ENCODE measurements at places on chromosomes 2 and 18.

- peak; percentile 62 for DNase-seq
These were observed 509 bp downstream of the PIEZO2 start for GRCh38 chr18:11148680-11149440.

DNA sequence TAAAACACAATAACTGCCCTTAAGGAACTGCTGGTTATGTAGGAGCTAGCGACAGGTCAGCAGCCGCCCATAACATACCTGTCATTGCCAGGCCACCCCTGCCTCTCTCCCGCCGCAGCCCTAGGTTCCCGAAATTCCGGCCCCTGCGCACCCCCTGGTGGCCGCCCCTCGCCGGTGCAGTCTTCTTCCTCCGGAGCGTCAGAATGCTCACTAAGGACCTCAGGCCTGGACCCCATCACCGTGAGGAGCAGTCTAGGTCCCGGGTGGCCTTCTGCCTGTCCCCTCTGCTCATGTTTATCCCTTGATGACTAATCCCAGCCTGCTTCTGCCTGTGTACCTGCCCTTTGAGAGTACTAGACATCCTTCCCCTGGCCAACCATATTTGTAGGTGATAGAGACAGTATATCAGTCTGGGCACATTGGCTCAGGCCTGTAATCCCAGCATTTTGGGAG lies 115.7 kb upstream of the SLC1A4 start:
- peak; percentile 88 for DNase-seq

DNA sequence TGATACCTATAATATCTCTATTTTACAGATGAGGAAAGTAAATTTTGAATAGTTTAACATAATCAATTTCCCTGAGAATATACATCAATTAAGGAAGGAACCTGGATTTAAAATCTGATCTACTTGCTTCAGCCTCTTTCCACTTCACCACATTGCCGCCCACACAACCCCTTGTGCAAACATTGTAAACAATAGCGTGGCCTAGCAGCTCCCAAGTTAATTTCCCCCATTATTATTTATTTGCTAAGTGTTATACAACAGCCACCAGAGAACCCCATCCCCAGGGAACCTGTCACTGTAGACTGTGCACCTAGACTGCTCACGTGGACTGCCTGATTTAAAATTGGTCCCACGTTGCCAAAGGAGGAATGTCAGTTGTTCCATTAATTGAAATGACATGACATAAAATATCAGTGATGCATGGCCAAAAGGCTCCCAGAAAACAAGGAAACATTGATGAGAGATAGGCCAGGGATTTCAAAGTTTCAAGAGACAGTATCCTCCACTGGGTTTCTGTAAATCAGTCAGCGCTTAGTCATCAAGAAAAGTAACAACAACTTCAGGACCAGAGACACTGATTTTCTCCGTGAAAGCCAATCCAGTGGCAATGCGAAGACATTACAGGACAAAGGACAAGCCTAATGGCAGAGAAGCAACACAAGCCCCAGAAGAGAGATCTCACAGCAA lies 41.3 kb downstream of the SCG2 start:
- DNase-seq = no peak

DNA sequence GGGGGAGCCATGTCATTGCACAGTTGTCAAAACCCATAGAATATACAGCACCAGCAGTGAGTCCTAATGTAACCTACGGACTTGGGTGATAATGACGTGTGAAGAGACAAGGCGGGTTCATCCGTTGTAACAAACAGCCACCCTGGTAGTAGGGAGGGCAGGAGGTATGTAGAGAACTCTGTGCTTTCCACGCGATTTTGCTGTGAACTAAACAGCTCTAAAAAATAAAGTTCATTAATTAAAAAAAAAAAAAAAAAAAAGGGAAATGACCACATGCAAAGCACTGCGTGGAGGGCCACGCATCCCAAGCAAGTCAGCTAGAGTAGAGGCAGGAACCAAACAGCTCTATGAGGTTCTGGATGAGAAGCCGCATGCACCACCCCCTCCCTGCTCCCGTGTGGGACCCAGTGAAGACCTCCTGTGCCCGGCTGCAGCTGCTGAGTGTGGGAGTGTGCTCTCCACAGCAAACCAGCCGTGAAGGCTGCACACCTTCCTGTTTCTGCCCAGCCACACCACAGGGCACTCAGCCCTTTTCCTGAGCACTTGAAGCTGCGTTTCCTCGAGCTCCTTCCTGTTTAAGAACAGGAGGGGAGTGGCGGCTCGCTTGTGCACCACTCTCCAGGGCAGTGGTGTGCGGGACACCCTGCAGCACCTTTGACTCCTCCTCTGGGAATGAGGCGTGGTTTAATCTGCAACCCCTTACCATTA lies 65.6 kb downstream of the ODC1 start:
- DNase-seq = no peak

DNA sequence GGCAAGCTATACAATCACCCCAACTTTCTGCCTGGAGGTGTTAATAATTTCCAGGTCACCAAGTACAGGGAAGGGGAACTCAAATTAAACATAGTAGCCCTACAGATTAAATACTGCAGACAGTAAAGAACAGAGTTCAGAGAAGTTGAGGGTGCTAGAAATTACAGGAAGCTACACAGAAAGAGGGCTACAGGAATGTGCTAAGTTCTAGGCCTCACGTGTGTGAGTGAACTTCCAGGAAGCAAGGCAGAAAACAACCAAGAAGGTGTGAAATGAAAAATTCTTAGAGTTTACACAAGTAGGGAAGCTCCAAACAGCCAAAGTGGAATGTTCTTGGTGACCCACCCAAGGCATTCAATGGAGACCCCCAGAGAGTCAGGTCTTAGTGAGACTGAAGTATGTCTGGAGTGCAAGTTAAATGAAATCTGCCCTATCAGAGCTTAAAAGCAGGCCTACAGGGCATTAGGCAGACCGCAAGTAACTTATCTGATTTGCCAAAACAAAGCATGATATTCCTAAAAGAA lies 58.1 kb upstream of the RNU4ATAC start:
- DNase-seq = no peak

DNA sequence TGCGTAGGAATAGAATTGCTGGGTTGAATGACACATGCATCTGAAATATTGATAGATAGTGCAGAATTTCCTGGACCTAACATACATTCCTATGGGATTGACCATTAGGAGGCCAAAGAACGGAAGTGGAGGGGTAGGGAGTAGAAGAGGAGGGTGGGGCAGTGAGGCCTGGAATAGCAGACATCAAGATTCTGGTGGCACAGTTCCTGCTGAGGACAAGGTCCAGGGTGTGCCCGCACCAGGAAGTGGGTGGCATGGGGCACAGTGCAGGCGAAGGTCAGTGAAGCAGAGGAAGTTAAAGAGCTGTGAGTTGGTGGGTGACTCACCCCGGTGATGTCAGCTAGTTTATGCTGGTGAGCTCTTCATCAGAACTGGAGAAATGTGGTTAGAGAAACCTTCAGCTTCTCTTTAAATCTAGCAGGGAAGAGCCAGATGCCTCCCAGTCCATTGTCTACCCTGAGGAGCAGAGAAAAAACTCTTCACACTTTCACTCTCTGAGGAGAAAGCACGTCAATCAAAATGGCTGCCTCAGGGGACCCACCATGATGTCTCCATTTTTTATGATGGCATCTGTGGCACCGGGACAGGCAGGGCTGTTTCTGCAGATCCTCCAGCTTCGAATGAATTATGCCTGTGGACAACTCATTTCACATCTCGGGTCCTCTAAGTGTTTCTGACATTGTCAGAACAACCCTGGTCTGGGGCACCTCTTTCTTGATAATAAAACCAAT lies 55.9 kb upstream of the CTLA4 start:
- DNase-seq = peak; percentile 71

DNA sequence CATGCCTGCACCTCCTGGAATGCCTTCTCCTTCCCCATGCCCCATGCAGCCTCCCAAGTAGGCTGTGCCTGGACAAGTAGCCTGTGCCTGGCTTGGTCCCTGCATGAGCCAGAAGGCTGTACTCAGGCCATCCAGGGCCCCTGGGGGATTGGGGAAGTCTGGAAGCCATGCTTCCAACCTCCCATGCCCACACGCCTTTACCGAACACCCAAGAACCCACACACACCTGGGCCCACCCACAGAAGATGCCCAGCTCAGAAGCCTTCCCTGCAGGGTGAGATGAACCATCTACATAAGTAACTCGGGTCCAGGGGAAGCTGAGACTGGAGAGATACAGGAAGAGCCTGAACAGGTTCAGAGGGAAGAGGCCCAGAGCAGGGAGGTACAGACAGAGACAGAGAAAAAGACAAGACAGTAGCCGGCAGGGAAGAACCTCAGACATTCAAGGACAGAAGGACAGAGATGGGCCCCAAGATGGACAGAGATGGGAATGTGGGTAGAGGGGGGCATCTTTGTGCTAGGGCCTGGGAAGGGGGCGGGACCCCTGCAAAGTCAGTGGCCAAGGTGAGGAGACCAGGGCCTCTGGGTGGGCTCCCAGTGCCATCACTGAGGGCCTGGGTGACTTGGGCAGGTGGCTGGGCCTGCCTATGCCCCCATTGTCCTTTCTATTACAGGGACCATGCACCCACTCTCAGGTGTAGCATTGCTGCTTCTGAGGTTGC lies 4.3 kb downstream of the BIN1 start:
- peak; percentile 56 for DNase-seq

DNA sequence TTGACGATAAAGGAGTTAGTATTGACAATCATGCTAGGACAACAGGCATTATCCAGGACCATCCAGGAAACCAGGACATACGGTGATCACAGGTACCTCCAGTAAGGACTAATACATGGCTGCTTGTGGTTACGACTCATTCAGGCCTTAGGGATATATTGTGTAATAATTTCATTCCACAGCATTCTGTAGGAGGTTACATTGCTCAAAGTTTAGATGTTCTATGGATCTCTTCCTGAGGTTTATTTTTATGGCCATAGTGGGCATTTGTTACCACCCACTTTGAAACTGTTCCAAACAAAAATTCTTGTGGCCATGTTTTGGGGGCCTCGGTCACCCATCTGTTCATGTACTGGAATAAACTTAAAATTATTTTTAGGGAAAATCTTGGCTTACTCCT lies 431.6 kb downstream of the METTL4 start:
- DNase-seq = no peak

DNA sequence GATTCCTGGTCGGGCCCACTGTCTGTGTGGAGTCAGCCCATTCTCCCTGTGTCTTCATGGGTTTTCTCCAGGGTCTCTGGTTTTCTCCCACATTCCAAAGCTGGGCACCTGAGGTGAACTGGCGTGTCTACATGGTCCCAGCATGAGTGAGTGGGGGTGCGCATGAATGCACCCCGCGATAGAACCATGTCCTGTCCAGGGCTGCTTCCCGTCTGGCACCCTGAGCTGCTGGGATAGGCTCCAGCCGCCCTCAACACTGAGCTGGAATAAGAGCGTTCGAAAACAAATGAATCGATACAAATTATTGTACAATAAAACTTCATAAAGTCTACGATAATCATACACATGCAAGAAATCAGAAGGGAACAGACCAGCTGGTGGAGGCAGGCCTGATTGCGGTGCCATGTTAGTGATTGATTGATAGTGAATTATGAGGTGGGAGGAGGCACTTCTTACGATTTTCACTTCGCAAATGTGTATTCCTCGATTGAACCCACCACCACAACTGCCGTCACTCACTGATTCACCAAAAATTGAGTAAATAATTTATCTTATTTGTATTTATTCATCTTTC lies 186.6 kb downstream of the MGAT5 start:
- no peak for DNase-seq

- DNase-seq = no peak
These were observed 218.0 kb downstream of the LDLRAD4 start for GRCh38 chr18:13436576-13436975.

DNA sequence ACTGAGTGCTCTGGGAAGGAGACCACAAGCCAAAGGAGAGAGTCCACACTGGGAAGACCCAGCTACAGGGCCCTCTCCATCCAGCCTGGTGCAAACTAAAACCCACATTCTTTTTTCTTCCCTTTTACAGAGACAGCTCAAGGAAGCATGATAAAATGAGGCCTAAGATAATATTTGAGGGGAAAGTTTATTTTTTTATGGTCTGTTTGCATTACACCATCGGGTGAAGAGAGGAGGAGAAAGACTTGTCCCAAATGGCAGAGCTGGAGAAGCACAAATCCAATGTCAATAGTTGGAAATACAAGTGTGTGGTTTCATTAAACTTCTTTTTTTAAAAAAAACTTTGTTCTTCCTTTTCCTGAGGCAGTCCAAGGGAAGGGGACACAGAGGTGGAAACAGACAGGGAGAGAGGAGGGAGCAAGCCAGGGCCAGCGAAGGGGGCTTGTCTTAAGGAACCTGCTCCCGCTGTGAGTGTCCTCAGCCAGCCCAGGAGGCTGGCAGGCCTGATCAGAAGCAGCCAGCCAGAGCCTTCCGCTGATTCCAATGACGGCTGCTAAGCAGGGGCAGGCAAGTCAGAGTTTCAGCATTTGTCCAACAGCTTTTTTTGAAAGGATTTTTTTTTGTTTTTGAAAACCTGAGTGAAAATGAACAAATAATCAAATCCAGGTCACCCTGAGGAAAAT lies 203.8 kb upstream of the SIX2 start:
- DNase-seq = no peak

DNA sequence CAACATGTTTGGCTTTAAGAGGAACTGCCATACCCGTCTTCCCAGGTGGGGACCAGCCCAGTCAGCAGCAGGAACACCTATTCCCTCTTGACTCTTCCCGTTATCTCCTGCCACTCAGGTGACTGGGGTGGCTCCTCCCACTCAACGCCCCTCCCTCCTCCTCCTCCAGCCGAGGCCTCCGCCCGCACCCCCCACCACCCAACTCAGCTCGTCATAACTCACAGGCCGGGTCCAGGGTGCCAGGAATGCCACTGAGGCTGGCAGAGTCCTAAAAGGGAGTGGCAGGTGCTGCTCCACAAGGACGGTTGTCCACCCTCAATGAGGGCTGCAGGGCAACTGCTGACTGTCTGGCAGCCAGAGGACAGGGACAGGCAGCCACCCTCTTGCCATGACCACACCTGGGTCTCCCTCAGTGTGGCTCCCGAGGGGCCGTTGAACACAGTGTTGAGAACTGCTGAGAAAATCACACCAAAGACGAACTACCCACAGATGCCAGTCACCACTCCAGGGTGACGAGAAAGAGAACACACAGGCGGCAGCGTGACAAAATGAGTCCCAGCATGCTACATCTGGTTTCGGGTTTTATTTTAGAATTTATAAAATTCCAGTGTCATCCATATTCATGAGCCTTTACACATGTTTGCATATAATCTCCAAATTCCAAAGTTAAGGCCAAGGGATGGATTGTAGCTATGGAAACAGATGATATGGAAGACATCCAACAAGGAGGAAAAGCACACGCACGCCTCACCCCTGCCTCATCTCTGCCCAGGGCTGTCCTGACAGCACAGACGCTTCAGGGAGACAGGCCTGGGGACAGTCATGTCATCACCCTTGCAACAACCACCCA lies 38.5 kb downstream of the ANO7 start:
- no peak for DNase-seq

DNA sequence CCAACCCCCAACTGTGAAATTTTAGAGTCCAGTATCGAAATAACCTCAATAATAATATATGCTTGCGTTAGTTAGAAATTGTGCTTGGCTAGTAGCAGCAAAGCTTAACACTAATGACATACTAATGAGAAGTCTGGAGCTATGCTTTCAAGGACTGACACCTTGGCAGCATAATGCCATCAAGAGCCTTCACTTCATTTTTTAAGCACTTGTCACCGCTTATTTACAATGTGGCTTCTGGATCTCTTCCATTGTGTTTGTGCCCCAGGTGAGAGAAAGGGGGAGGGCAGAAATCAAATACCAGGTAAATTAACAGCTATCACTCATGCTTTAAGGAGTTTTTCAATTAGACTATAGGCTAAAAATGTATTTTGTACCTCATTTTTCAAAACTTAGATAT lies 101.5 kb downstream of the CDH7 start:
- no peak for DNase-seq
